ENCODE measurements at places on chromosomes 1 and 21.

- DNase-seq: no peak
Observed at GRCh38 chr1:7454052-7454815, 316.9 kb upstream of the VAMP3 start.

- DNase-seq: no peak
Observed at GRCh38 chr1:9121496-9122409, 7.1 kb downstream of the GPR157 start.

GRCh38 chr1:84887261-84887934 lies 5.6 kb downstream of the LPAR3 start:
- no peak for DNase-seq

- DNase-seq: no peak
Observed at GRCh38 chr1:19889656-19890055, 7.5 kb downstream of the OTUD3 start.

- DNase-seq: no peak
Observed at GRCh38 chr1:171421413-171422020, 63.8 kb upstream of the PRRC2C start.

DNA sequence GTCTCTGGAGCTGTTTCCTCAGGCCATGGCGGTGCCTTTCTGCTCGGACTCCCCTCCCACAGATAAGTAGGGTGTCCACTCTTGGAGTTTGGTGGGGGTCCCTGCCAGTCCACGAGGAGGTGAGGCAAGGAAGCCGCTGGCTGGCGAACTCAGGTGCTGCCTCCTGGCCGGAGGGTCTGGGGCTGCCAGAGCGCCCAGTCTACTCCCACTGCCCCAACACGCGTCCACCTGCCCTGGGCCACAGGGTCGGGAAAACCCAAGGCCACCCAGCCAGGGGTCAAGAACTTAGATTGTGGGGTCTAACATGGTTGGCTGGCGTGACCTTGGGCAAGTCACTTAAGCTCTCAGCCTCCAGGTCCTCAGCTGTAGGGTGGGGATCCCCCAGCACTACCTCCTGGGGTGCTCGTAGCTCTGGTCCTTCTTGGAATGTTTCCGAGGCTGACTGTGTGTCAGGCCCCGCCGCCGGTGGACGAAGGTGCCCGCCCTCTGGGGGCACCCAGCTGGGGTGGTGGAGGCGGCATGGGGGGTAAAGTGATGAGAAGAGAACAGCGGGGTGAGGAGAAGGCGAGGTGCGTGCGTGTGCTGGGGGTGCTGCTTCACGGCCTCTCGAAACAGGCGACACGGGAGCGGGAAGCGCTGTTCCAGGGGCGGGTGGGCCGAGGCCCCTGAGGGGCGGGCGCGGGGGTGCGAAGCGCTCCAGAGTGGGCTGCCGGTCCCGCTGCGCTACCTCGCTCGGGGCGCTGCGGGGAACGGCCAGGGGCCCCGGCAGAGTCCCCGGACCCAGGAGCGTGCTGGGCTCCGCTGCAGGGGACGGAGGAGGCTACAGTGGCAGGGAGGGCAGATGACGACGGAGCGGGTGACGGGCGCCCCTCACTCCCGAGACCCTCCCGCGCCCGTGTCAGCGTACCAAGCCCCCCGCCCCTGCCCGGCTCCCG lies 1.2 kb downstream of the SH2D5 start:
- no peak for DNase-seq

DNA sequence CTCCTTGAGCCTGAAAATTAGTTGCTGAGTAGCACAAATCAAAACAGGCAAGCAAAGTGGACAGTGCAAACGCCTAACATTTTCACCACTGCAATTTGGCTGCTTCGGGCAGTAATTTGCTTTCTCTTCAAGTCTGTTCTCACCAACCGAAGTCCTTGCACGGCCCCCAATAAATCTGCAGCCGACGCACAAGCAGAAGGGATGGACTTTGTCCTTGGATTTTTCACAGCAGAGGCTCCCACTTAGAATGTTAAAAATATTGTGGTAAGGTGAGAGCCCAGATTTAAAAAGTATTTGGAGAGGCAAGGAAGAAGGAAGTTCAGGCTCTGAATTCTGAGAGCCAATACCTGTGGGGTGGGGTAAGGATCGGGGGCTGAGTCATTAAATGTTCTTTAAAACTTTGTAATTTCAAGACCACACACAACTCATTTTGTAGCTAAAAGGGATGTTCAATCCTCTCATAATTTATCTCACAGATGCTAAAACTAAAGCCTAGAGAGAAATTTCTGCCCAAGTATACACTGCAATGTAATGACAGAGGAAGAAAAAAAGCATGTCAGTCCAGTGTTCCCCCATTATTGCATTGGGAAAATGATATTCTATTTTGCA lies 6.2 kb downstream of the CD247 start:
- DNase-seq: no peak

DNA sequence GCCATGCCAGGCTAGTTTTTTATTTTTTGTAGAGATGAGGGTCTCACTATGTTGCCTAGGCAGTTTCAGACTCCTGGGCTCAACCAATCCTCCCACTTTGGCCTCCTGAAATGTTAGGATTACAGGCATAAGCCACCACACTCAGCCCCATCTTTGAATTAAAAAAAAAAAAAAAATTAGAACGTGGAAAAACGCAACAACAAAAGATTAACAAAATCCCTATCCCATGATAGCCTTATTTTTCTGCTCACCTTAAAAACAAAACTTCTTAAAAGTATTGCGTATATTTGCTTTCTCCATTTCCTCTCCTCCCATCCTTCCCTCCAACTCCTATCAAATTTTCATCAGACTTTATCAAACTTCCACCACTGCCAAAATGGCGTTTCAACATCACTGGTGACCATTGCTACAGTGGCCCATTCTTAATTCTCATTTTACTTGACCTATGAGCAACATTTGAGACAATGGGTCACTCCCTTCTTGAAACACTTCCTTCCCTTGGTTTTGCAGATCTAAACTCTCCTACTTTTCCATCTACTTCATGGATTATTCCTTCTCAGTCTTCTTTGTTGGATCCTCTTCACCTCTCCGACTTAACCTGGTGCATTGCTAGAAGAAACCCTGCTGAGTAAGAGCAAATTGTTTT lies 579 bp upstream of the ZNF684 start:
- DNase-seq: no peak
